ENCODE measurements at places on chromosomes 12 and 14.

DNA sequence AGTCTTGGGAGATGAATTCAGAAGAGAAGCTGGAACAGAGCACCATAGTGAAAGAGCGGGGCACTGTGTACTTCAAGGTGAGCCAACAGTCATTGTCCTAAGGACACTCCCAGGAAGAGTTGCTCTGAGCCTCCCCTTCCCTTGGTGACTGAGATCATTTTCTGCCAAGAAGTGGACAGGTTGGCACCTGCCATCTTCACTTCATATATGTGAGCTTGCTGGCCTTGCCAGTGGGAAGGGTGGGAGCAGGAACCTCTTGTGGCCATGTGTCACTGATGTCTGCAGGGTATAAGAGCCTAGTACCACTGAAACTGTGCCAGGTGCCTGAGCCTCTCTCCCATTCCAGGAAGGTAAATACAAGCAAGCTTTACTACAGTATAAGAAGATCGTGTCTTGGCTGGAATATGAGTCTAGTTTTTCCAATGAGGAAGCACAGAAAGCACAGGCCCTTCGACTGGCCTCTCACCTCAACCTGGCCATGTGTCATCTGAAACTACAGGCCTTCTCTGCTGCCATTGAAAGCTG lies 5.3 kb downstream of the FKBP4 start:
- no peak for DNase-seq

GRCh38 chr14:103189481-103190470 lies 66.5 kb downstream of the TNFAIP2 start:
- DNase-seq: no peak

DNA sequence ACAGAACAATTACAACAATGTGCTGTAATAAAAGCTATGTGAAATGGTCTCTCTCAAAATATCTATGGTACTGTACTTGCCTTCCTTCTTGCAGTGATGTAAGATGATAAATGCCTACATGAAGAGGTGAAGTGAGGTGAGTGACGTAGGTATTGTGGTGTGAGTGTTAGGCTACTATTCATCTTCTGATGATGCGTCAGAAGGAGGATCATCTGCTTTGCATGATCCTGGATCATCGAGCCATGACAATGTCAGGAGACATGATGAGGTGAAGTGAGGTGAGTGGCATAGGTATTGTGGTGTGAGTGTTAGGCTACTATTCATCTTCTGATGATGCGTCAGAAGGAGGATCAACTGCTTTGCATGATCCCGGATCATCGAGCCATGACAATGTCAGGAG lies 105.8 kb downstream of the KCNC2 start:
- DNase-seq: no peak

DNA sequence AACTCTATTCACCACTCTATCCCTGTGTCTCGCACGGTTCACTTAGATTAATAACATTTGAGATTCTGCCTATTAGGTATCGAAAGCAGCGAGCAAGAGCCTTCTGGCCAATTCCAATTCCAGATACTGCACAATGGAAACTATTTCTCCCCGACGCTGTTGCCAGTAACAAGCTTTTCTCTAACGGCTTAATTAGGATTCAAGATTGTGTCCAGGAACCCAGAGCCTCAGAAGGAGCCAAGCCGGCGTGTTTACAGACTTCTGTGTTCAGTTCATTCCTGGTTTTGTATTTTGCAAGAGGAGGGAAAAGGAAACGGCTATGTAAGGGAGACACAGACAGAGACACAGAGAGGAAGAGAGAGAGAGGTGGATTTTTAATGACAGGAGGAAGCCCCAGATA lies 185.6 kb downstream of the DICER1 start:
- no peak for DNase-seq

- DNase-seq: no peak
Measured at GRCh38 chr12:25713264-25713663, 160.2 kb upstream of the LMNTD1 start.

- no peak for DNase-seq
Measured at GRCh38 chr12:95532851-95533250, 18.4 kb downstream of the USP44 start.

Measured in vagina (tissue), 2 donors.